ENCODE measurements at places on chromosomes 2 and 18.

- DNase-seq, result peak; percentile 22
Measured at GRCh38 chr2:185335879-185336278, 402.7 kb upstream of the FSIP2 start.

DNA sequence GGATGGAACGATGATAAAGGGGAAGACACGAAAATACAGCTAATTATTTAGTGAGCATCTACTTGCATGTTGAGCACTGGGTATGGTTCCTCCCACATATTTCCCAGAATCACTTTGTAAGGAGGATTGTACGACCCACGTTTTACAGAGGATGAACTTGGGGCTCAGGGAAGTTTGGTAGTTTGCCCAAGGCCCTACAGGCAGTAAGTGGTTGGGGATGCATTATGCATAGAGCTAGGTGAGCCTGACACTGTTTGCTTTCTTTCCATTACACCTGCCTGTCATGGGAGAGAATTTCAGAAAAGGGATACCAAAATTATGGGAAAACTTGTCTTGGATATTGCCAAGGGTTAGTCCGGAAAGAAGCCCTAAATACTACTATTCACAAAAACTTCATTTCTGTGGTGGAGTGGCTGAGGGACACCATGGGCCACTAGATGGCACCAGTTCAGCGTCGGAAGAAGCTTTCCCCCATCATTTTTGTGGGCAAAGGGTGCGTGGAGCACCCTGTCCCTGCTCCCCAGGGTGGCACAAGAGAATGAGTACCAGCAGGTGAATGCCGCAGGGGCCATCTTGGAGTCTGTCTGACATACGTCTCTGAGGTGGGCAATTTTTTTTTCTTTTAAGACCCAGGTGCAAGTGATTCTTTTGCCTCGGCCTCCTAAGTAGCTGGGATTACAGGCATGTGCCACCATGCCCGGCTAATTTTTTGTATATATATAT, 23.5 kb upstream of the C18orf32 start:
- DNase-seq, result peak; percentile 48

- no peak for DNase-seq
Measured at GRCh38 chr2:121588357-121588756, 57.7 kb downstream of the RNU4ATAC start.

DNA sequence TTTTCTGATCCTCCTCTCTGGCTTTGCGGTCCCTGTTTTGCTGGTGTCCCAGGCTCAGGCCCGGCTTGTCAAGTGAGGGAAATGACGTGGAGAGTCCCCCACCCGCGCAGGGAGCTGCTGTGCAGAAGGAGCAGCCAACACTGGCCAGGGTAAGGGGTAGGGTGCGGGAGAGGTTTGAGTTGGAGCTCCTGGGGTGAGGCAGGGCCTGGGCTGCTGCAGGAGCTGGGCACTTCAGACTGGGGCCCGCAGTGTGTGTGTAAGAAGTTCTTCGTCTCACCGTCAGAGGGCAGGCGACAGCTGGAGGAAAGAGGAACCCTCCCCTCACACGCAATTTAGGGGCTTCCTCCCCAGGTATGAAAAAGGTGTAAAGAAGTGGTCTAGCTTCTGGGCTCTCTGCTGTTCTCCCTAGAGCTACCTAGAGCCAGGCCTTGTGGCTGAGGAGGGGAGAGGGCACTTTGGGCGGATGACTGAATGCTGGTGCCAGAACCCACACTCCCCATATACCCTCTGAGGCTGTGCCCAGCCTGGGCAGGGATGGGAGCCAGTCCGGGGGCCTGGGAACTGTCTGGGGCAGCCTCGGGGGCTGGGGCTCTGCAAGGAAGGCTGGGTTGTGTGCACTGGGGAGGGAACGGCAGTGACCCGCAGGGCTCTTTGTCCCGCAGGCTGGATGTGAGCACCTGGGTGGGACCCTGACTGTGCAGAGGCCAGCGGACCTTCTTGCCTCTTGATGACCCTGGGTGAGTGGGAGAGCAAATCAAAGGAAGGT, 11.8 kb downstream of the CELF4 start:
- DNase-seq, result no peak

GRCh38 chr18:52716973-52717372, 377.0 kb downstream of the DCC start:
- peak; percentile 4 for DNase-seq

- no peak for DNase-seq
Measured at GRCh38 chr2:29241955-29242565, 126.8 kb downstream of the CLIP4 start.

GRCh38 chr2:120823551-120823950, 87.9 kb downstream of the GLI2 start:
- no peak for DNase-seq

DNA sequence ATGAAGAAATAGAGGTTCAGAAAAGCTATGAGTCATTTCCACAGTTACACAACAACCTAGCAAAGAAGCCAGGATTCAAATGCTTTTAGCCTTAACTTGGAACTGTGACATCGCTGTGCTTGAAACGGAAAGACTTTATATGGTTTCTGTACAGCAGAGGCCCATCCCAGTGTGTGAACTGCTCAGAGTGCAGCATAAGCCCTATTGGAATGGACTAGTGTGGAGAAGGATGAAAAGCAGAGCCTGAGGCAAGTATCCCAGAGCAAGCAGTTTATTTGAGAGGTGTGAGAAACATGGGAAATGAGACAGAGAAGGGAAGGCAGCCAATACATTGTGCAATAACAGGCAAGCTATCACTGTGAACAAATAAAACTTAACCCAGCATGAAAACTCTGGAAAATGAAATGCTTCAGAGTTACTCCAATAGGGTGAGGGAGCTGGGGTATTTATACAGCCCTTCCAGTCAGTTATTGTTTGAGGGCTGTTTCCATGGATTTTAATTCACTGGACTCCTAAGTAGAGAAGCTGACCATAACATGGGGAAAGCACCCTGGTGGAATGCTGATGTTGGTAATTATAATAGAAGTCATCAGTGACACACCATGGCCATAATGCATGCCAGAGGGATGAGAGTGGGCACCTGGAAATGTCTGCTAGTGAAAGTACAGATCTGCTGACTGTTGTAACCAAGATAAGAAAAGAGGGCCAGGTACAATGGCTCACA, 254.0 kb upstream of the POU3F3 start:
- no peak for DNase-seq

DNA sequence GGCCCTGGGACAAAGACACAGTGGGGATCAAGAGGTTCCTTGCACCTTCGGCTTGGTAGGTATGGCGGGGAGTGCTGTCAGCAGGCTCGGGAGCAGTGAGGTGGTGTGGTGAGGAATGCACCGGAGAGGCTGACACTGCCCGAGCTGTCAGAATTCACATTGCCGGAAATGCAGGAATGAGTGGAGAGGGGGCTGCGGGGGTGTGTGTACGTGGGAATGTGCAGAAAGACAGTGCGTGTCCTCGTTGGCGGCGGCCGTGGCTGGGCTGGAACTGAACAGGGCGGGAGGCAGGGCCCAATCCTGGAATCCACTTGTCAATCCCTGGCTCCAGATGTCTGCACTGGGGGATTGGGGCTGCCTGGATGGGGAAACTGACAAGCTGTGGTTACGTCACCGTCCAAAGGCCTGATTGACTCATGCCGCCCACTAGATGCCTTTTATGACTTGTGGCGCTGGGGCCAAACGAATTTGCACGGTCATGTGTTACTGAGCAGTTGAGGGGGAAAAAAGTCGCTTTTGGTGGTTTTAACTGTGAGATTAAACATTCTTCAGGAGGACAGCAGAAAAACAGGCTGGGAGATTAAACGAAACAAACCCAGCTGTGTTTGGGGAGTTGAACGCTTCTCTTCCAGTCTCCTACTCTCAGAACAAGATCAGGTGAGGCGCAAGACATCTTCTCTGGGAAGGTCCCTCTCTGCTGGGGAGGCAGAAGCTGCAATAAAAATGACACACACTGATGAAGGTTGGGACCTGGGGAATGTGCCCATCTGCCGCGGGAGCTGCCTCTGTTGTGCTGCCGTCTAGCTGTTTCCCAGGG, 189.4 kb upstream of the GLI2 start:
- peak; percentile 19 for DNase-seq
